ENCODE measurements at places on chromosomes 7 and 10. TPM values are rescaled to one million over a fixed set of nuclear protein-coding genes. Genes with fewer than 3 reads are reported as not detected.

GRCh38 chr10:90816466-90816865 is 41.4 kb downstream of the HTR7 start:
- DNase-seq = no peak

DNA sequence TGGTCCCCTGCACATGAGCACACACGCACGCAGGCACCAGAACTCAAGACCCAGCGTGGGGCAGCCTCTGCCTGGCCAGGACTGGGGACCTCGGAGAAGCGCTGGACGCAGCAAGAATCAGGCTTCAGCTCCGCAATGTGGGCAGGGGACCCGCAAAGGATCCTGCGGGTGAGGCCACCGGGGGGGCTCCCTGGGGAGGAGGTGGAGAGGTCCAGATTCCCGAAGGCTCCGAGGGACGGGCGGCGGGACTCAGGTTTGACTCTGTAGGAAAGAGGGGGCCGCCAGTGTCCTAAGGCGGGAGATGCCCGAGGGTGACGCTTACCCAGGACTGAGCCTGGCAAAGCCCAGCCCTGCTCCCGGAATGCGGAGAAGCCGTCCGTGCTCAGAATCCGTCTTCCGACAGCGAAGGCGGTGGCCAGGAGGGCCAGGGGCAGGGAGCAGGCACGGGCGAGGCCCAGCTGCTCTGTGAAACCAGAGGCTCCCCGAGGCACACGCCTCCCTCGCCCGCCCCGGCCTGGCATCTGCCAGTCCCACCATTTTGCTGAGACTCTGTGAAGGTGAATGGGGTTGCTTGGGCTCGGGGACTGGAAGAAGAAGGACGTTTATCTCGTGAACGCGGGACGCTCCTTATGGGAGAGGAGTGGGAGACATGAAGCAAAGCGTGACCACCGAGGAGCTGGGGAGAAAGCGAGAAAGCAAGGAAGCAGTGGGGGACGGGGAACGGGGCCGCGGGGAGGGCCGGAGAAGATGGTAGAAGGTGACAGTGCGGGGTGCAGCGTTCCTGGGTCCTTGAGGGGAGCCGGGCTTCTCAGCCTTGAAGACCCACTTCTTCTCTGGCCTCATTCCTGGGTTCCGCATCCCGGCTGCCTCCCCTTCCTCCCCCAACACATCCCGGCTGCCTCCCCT is 489.2 kb downstream of the PTPRN2 start:
- DNase-seq = no peak

GRCh38 chr7:110891197-110891596 is 199.7 kb upstream of the LRRN3 start:
- no peak for DNase-seq

GRCh38 chr10:52677086-52677485 is 95.5 kb downstream of the MBL2 start:
- DNase-seq = no peak

The TMEM196 gene
- total RNA-seq = not detected

The NEBL gene
- total RNA-seq = under 0.01 TPM

The WDR86 gene
- 8.5 TPM for total RNA-seq

The CYP3A4 gene
- not detected for total RNA-seq

The EPO gene
- not detected for total RNA-seq

The SBDS gene
- 83.7 TPM for total RNA-seq

The PDZD7 gene
- total RNA-seq = 0.72 TPM

The EVX1 gene
- total RNA-seq = not detected

The GRM3 gene
- not detected for total RNA-seq

All from osteoblast (primary cell).